ENCODE measurements at places on chromosomes 12 and 14. TPM values are rescaled to one million over a fixed set of nuclear protein-coding genes. Genes with fewer than 3 reads are reported as not detected.

GRCh38 chr14:53310412-53310811 is 157.3 kb upstream of the DDHD1 start:
- H3K4me3 ChIP-seq = no peak overlapping the region
- DNase-seq = no peak
- H3K27me3 ChIP-seq = no peaks in the 10 kb centered on the region
- no peak overlapping the region for H3K27ac ChIP-seq

DNA sequence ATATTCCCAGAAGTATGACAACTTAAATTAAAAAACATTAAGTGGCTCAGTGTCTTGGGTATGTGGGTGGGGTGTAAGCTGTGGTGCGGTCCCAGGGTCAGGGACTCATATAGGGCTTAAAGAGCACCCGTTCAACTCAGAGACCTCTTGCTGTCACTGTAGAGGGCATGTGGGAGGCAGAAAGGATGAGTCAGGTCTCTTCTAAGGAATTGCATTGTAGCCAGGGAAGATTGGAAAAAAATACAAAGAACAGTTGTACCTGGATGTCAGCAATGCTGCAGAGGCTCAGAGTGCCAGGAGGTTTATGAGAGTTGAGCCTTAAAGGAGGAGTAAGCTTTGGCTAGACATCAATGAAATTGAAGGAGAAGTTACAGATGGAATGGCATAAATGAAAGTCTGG is 104.1 kb downstream of the MYRFL start:
- no peaks in the 10 kb centered on the region for H3K27me3 ChIP-seq
- H3K4me3 ChIP-seq = no peak overlapping the region
- H3K4me1 ChIP-seq = no peaks in the 10 kb centered on the region
- no peaks in the 10 kb centered on the region for H3K36me3 ChIP-seq
- DNase-seq = no peak
- no peak overlapping the region for H3K27ac ChIP-seq

- no peak overlapping the region for H3K4me3 ChIP-seq
- no peak for DNase-seq
- peaks cover 52% of the 10 kb centered on the region for H3K4me1 ChIP-seq
- no peaks in the 10 kb centered on the region for H3K36me3 ChIP-seq
- H3K27me3 ChIP-seq = no peaks in the 10 kb centered on the region
- H3K27ac ChIP-seq = peak overlapping the region; percentile 99
Measured at GRCh38 chr14:68566075-68566474, 226.8 kb downstream of the ZFP36L1 start.

- no peak for DNase-seq
- H3K27me3 ChIP-seq = no peaks in the 10 kb centered on the region
- no peaks in the 10 kb centered on the region for H3K4me1 ChIP-seq
Measured at GRCh38 chr12:85740186-85740585, 96.0 kb downstream of the RASSF9 start.

AMDHD1 gene
- total RNA-seq = not detected

DNA sequence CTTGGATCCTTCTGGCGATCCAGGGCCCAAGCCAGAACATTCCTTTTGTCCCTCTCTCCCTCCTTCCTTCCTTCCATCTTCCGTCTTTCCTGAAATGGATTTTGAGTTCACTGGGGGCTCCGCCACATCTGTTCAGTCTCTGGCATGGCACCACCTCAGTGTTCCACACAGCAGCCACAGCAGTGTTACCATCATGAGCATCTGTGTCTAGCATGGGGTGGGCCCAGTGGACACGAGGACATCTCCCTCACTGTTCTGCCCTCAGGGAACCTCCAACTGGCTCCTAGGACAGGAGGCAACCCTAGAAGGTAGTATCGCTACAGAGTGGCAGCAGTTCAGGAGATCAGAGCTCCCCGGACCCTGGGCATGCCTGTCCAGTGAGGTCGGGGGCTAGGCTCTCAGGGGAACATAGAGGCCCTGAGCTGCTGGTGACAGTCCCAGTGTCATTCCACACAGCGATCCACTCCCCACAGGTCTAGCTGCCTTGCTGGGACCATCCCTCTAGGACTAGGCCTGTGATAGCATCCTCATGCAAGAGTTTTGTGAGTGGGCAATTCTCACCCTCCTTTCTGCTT is 59.0 kb downstream of the GALNT16 start:
- no peaks in the 10 kb centered on the region for H3K36me3 ChIP-seq
- H3K27ac ChIP-seq = no peak overlapping the region
- H3K4me1 ChIP-seq = peaks cover 7% of the 10 kb centered on the region
- H3K4me3 ChIP-seq = no peak overlapping the region

GRCh38 chr12:125187780-125188741 is 122.8 kb downstream of the AACS start:
- H3K4me1 ChIP-seq = peaks cover 8% of the 10 kb centered on the region
- H3K4me3 ChIP-seq = no peak overlapping the region
- H3K27ac ChIP-seq = no peak overlapping the region
- DNase-seq = no peak
